ENCODE measurements at places on chromosomes 4 and X.

DNA sequence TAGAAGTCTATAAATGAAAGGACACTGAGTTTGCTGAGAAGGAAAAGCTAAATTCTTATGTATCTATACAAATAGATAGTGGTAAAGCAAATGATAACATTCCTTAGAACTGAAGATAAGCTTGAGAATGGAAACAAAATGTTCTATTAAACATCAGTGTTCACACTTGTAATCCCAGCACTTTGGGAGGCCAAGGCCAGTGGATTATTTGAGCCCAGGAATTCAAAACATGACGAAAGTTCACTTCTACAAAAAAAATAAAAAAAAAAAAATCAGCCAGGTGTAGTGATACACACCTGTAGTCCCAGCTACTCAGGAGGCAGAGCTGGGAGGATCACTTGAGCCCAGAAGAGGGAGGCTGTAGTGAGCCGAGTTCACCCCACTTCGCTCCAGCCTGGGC lies 199.8 kb downstream of the COMMD8 start:
- DNase-seq, result no peak

DNA sequence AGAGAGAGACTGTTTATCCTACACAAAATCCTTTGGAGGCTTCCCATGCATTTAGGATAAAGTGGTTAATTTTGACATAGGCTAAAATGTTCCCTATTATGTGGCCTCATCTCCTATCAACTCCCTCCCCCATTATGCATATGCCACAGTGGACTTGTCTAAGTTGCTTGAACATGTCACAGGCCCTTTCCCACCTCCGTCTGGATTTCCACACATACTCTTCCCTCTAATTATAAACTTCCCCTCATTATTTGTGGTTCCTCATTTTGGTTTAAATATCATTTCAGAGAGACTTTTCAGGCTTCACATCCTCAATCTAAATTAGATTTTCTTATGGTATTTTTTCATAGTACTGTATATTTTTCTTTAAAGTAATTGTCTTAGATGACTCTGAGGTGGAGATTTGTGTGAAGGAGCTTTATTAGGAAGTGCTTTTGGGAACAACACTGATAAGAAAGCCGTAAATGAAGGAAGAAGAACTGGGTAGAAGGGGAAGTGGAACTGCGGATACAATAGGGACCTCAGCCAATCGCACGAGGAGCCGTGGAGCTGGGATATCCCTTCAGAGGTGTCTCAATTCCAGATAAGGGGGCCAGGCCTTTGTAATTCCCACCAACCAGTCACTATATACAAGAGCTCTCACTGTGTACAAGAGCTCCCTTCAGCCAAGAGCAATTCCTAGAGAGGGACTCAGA lies 7.9 kb downstream of the C4orf17 start:
- no peak for DNase-seq

- no peak for DNase-seq
Observed at GRCh38 chrX:43702660-43703059, 46.6 kb downstream of the MAOA start.

DNA sequence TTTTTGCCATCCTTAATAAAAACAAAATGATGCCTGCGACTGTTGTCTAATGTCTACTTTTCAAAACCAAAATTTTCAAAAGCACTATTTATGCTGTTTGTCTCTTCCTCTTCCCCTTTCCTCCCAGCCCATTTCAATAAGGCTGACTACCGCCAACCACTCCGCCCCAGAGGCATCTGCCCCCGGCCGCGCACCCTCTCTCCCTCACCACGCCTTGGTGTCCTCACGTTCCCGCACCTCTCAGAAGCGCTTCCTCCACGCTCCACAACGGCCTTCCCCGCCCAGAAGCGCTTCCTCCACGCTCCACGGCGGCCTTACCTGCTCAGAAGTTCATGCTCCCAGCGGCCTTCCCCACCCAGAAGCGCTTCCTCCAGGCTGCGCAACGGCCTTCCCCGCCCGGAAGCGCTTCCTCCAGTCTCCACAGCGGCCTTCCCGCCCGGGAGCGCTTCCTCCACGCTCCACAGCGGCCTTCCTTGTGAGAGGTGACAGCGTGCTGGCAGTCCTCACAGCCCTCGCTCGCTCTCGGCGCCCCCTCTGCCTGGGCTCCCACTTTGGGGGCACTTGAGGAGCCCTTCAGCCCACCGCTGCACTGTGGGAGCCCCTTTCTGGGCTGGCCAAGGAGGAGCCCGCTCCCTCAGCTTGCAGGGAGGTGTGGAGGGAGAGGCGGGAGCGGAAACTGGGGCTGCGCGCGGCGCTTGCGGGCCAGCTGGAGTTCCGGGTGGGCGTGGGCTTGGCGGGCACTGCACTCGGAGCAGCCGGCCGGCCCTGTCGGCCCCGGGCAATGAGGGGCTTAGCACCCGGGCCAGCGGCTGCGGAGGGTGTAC lies 490.4 kb upstream of the ZFP42 start:
- no peak for DNase-seq

GRCh38 chrX:103464072-103464773 lies 55.1 kb downstream of the RAB40A start:
- no peak for DNase-seq

GRCh38 chr4:75683482-75684155 lies 10.4 kb upstream of the G3BP2 start:
- no peak for DNase-seq

GRCh38 chr4:163527172-163527571 lies 32.7 kb downstream of the TMA16 start:
- no peak for DNase-seq

- DNase-seq, result no peak
Observed at GRCh38 chrX:11351375-11352295, 58.4 kb downstream of the AMELX start.
